ENCODE measurements at places on chromosomes 6 and 20.
A peak's percentile ranks its signal among the peaks of the same experiment; 100 is the strongest.

- DNase-seq = peak; percentile 52
Observed at GRCh38 chr6:444653-445275, 53.2 kb downstream of the IRF4 start.

GRCh38 chr6:148520109-148520841, 177.6 kb downstream of the SASH1 start:
- no peak for DNase-seq

DNA sequence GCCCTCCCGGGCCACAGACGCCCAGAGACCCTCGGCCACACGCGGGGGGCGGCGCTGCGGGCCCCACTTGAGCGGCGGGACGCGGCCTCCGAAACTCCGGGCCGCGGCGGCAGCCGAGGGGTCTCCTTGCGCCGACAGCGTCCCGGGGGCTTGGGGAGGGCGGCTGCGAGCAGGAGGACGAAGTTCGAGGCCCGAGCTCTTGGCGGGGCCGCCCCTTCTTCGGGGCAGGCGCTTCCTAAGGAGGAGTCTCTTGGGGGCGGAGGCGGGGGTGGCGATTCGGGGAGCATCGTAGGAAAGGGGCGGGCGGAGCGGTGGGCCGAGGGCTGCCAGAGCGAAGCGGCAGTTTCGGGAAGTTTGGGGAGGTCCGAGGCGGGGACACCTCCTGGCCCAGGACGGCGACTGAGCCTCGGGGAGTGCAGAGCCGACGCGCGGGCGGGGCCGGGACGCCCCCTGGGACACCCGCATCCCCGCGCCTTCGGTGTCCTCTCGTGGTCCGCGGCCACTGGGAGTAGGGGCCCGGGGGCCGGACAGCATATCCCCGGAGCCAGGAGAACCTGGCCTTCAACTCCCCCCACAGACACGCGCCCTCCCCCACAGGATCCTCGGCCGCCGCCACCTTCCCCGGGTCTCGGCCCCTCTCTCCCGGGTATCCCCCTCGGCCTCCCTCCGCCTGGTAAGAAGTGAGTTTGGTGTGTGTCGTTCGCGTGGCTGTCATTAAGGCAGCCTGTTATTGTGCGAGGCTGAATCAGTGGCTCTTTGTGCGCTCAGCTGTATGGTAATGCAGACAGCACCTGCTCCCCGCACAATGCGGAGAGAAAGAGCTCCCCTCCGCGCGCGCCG, 613 bp upstream of the DLL1 start:
- DNase-seq = no peak

- DNase-seq = no peak
Observed at GRCh38 chr20:17381724-17382123, 149.5 kb downstream of the BFSP1 start.

GRCh38 chr6:30500421-30501355, 11.4 kb downstream of the HLA-E start:
- DNase-seq = no peak

GRCh38 chr6:169935861-169936260, 184.4 kb downstream of the ERMARD start:
- DNase-seq = no peak

GRCh38 chr6:159214281-159214680, 45.1 kb downstream of the FNDC1 start:
- DNase-seq = no peak

DNA sequence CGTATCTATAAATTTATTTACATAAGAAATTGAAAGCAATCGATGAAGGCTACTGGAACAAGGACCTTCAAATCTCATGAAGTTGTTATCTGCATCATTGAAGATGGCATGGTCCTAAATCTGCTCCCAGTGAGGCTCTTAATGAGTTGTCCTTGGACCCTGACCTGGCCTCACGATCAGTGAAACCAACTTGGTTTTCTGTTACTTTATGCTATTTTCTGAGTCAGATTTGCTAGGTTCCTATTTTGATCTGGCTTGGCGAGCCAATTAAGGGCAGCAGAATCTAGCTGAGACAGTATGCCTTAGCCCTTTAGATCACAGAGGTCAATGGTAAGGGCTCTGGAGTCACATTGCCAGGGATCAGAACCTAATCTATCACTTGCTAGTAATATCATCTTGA, 30.1 kb upstream of the NOX3 start:
- DNase-seq = no peak

- DNase-seq = peak; percentile 67
Observed at GRCh38 chr6:33314515-33314942, 651 bp upstream of the TAPBP start.

DNA sequence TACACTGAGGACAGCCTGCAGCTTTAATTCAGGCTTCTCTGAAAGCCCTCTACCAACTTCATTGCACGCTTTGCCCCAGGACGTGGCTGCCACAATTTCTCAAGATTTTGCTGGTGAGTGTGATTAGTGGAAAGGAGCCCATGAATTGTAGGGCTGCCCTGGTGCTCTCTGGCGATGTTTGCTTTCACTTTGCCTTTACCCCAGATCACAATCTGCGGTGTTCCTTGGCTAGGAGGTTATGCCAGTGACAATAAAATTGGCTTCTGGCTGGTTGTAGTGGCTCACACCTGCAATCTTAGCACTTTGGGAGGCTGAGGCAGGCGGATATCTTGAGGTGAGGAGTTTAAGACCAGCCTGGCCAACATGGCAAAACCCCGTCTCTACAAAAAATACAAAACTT, 139.3 kb downstream of the FOXC1 start:
- no peak for DNase-seq
